ENCODE measurements at places on chromosomes 7 and 10.
A peak's percentile ranks its signal among the peaks of the same experiment; 100 is the strongest.

GRCh38 chr7:94425546-94425945 lies 30.9 kb downstream of the COL1A2 start:
- DNase-seq, result no peak
- no peaks in the 10 kb centered on the region for H3K36me3 ChIP-seq
- no peak overlapping the region for H3K27ac ChIP-seq
- peaks cover 2% of the 10 kb centered on the region for H3K27me3 ChIP-seq
- no peak overlapping the region for H3K4me3 ChIP-seq

GRCh38 chr10:133159950-133160825 lies at the start of gene KNDC1:
TSS of gene KNDC1 (plus strand) at chr10:133160219. CDS start at chr10:133160468, 249 bp downstream.
- DNase-seq, result no peak
- H3K4me1 ChIP-seq, result no peaks in the 10 kb centered on the region
- H3K27me3 ChIP-seq, result peaks cover 3% of the 10 kb centered on the region

DNA sequence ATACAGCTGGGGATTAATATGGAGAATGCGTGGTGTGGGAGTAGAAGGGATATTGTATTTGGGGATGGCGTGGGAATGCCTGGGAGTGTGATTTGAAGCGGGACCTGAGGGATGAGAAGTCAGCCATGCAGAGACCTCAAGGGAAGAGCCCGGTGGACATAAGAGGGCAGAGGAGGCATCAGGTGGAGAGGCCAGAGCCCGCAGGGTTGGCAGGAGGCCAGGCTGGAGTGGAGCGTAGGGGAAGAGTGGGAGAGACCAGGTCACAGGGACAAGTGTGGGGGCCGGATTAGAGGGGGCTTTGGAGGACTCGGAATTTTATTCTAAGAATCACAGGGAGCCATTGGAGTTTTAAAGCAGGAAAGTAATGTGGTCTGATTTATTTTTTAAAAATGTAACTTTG lies 2.0 kb downstream of the NDUFB2 start:
- peak overlapping the region; percentile 90 for H3K4me3 ChIP-seq
- H3K27ac ChIP-seq, result no peak overlapping the region
- no peak for DNase-seq
- no peaks in the 10 kb centered on the region for H3K27me3 ChIP-seq

DNA sequence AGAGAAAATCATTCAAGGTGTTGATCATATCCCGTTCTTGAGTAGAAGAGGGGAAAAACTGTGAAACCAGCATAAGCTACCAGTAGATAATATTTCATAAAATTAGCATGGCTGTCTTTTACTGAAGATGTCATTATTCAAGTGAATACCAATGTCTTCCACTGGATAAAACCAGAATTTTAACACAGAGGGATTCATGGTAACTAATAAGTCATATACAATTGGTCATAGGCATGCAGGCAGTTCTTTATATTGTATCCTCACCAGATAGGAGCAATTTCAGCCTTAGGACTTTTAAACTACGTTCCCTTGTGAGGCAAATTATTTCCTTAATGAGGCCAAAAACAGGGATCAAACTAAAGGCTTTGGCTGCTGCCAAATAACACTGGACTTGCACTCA lies 202.3 kb upstream of the PITRM1 start:
- H3K27ac ChIP-seq, result no peak overlapping the region
- H3K4me1 ChIP-seq, result no peaks in the 10 kb centered on the region
- H3K4me3 ChIP-seq, result no peak overlapping the region
- no peak for DNase-seq
- no peaks in the 10 kb centered on the region for H3K36me3 ChIP-seq

- H3K4me1 ChIP-seq, result no peaks in the 10 kb centered on the region
- peaks cover 17% of the 10 kb centered on the region for H3K27me3 ChIP-seq
- H3K27ac ChIP-seq, result no peak overlapping the region
- no peak overlapping the region for H3K4me3 ChIP-seq
- no peaks in the 10 kb centered on the region for H3K36me3 ChIP-seq
- DNase-seq, result no peak
Measured at GRCh38 chr10:12387561-12388210, 38.3 kb downstream of the CAMK1D start.

DNA sequence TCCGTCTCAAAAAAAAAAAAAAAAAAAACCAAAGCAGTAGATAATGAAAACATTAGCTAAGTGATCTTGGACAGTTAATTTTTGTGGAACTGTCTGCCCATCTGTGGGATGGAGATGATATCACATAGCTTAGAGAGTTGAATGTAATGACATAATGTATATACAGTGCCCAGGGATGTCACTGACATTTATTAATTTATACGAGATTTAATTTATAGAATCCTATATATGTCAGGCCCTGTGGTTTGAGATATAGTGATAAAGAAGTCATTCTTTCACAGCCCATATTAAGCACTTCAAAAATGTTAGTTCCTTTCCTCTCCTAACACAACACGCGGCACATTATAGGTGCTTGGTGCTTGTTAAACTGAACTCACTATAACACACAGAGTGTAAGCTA lies 4.0 kb downstream of the ENO4 start:
- H3K4me3 ChIP-seq, result no peak overlapping the region
- H3K36me3 ChIP-seq, result no peaks in the 10 kb centered on the region
- no peak overlapping the region for H3K27ac ChIP-seq
- peaks cover 27% of the 10 kb centered on the region for H3K27me3 ChIP-seq

DNA sequence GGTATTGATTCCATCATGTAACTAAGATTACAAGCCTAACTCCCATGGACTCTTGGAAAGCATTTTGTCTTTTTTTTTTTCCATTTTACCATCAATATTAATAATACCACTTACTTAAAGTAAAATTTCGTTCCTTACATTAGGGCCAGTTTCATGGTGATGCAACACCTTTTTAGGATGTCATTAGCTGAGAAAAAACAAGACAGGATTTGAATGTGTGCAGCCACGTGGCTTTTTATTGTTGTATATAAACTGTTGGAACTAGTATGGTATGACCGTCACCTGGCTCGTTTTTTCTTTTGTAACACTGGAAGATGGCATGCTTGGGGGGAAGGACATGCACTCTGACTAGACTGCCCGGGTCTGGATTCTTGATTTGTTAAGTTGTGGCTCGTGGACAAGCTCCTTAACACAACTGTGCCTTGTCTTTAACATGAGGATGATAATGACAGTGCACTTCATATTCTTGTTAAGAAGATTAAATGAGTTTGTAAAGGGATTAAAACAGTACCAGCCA lies 42.1 kb downstream of the ARHGAP21 start:
- DNase-seq, result no peak
- no peak overlapping the region for H3K4me3 ChIP-seq
- H3K27ac ChIP-seq, result no peak overlapping the region
- H3K27me3 ChIP-seq, result no peaks in the 10 kb centered on the region
- peaks cover 2% of the 10 kb centered on the region for H3K36me3 ChIP-seq

GRCh38 chr10:80917636-80918035 lies 379.9 kb downstream of the SH2D4B start:
- no peak overlapping the region for H3K4me3 ChIP-seq
- no peaks in the 10 kb centered on the region for H3K36me3 ChIP-seq
- no peaks in the 10 kb centered on the region for H3K4me1 ChIP-seq
- no peak overlapping the region for H3K27ac ChIP-seq

DNA sequence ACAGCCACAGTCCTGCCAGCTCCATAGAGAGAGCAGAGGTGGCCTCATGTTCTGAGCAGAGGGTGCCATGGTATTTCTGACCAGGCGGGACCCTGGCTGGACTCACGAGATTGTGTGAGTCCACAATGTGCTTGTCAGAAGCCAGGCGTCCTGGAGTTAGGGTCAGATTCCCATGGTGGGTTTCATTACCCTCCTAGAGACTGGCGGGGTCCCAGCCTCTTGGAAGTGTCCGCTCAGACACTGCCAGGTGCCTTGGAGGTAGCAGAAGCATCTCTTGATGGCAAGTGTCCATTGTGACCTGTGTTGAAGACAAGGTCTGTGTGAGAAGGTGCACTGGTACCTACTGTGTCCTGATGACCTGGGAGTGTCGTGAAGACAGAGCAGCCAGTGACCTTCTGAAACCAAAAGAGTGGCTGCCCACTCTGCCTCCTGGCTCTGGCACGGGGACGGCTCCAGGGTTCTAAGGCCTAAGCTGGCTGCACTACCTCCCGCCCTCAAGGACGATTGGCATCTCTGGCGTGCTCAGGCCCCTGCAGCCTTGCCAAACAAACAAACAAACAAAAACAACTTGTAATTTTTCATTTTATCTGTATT lies 56.8 kb downstream of the MGMT start:
- no peaks in the 10 kb centered on the region for H3K4me1 ChIP-seq
- no peaks in the 10 kb centered on the region for H3K27me3 ChIP-seq
- H3K4me3 ChIP-seq, result no peak overlapping the region
- H3K27ac ChIP-seq, result no peak overlapping the region
- H3K36me3 ChIP-seq, result no peaks in the 10 kb centered on the region

DNA sequence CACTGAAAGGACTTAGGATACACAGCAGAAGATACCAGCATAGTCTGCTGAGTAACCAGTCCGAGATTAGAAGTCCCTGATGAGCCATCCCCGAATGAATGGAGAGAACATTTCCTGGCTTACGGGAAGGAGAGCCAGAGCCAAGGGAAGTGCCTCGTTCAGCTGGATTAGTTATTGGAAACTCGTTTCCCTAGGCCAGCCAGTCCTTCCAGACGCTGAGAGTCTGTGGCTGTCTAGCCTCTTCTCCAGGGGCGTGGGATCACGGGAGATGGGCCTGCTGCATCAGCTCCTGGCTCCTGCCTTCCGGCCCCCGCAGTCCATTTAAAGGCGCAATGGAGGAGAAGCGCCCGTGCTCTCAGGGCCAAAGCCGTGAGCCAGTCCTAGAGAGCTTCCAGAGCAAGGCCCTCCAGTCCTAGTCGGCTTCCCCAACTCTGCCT lies 712.8 kb downstream of the PARD3 start:
- H3K27ac ChIP-seq, result no peak overlapping the region
- no peak for DNase-seq
- H3K27me3 ChIP-seq, result peaks cover 2% of the 10 kb centered on the region
- no peaks in the 10 kb centered on the region for H3K4me1 ChIP-seq

- peaks cover 9% of the 10 kb centered on the region for H3K4me1 ChIP-seq
- DNase-seq, result no peak
- no peaks in the 10 kb centered on the region for H3K36me3 ChIP-seq
- H3K27ac ChIP-seq, result no peak overlapping the region
Measured at GRCh38 chr7:118059209-118059608, 124.8 kb upstream of the LSM8 start.

DNA sequence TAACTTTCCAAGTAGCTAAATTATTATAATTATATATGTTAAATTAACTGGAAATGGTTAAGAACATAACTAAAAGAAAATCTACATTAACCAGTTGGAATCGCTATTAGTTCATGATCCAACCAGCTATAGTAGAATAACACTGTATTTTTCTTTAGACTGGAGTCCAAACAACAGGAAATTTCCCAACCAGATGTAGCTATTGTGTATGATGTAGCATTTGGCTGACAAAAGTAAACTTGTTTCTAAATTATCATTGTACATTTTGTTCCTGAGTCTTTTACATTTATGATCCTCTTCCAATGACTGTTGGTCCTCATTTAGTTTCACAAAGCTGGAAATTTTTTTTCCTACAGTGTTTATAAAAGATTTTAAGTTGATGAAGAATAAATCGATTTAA lies 62.1 kb downstream of the PAPSS2 start:
- no peak overlapping the region for H3K4me3 ChIP-seq
- no peak for DNase-seq

DNA sequence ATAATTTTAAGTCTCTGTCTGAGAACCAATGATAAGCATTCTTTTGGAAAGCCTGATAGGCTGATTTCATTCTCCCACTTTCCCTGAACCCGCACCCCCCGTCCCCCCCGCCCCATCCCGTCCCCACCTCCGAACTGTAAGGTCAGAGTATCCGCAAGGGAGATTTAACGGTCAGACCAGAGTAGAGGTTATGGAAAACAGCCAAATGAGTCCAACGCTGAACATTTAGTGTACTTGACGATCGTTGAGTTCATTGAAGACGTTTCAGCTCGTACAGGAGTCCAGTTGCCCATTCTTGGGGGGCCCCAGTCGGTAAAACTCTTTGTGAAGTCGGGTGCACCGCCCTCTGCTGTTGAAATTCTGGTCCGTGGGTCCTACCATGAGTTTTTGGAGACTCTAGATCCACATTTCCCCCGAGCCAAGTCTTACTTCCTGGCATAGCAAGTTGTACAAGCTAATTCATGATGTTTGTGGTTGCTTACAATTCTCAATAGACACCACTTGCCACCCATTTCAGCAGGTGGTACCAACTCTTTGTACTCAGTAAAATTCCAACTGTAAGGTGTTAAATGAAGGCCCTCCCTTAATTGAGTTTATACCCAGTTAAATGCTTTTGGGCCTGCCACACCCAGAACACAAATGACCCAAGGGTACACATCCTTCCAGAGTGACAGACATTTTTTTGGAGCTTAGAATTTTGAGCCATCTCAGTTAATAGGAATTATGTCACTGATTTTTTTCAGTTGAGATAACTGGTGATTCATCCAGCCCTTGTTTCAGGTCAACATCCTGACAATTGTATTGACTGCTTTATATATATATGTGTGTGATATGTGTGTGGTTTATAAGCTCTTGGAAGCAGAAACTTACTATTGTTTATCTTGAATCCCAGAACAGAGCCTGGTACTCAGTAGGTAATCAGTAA lies 1.2 kb downstream of the MARCHF5 start:
- H3K27ac ChIP-seq, result peak overlapping the region; percentile 85
- H3K36me3 ChIP-seq, result peaks cover 20% of the 10 kb centered on the region
- DNase-seq, result peak; percentile 44
- peaks cover 33% of the 10 kb centered on the region for H3K4me1 ChIP-seq

GRCh38 chr7:34096777-34097176 lies 191.4 kb downstream of the BMPER start:
- no peaks in the 10 kb centered on the region for H3K36me3 ChIP-seq
- H3K4me1 ChIP-seq, result no peaks in the 10 kb centered on the region
- H3K27me3 ChIP-seq, result peaks cover 1% of the 10 kb centered on the region
- no peak overlapping the region for H3K4me3 ChIP-seq
- no peak for DNase-seq
- no peak overlapping the region for H3K27ac ChIP-seq

DNA sequence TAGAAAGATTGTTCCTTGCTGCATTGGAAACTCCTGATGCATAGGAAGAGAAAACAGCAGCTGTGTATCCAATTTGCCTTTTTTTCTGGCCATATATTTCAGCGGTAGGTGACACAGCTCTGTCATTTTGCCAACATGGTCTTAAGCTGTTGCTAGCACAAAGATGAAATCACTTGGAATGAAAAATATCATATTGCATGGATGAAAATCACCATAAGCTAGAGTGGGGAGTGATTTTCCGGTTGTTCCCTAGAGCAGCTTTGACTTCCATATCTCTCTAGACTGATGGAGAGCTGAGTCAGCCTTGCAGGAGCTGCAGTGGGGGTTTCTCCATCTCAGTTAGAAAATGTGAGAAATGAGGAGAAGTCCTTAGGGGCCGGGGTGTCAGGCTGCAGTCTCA lies 38.3 kb upstream of the BTBD16 start:
- no peaks in the 10 kb centered on the region for H3K36me3 ChIP-seq
- no peak overlapping the region for H3K27ac ChIP-seq
- H3K4me1 ChIP-seq, result no peaks in the 10 kb centered on the region
- no peak for DNase-seq
